Aorta (tissue), 5 donors: ENCODE measurements at places on chromosomes 2 and 18.
A peak's percentile ranks its signal among the peaks of the same experiment; 100 is the strongest.

DNA sequence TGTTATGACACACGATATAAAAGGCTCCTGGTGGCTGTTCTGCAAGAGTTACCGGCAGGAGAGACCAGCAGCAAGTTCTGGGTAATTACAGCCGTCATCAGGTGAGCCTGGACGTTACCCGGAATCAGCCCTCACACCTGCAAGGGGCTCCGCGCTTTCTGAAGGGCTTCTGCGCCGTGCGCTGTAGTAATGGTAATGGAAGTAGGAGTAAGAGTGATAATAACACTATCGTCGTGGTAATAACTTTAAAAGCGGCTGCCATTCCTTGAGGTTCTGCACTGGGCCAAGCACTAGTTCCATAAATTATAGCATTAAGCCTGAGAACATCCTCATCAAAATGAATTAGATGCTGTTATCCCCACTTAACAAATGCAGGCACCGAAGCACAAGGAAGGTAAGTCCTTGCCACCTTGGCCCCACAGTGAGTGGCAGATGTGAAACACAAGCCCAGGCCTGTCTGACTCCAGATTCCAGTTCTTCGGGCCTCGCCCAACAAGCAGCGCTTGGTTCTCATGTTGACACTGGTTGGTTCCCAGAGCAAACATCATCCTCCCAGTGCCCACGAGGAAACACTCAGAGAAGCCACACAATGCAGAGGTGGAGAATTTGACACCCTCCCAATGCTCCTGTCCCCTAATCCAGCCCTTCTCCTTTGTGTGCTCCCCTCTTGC, 205.2 kb downstream of the EIPR1 start:
- DNase-seq, result no peak

- DNase-seq, result peak; percentile 56
These were observed 105.1 kb downstream of the DYSF start for GRCh38 chr2:71558300-71559051.

GRCh38 chr2:29459445-29460179, 344.4 kb downstream of the CLIP4 start:
- DNase-seq, result no peak

DNA sequence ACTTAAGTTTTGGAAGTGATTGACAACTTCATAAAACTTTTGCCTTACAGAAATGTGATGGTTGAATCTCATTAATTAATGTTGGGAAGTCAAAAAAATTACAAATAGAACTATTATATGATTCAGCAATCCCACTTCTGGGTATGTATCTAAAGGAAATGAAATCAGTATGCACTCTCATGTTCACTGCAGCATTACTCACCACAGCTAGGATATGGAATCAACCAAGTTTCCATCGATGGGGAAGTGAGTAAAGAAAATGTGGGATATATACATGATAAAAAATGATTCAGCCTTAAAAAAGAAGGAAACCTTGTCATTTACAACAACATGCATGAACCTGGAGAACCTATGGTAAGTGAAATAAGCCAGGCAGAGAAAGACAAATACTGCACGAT, 112.4 kb upstream of the WDR75 start:
- no peak for DNase-seq

DNA sequence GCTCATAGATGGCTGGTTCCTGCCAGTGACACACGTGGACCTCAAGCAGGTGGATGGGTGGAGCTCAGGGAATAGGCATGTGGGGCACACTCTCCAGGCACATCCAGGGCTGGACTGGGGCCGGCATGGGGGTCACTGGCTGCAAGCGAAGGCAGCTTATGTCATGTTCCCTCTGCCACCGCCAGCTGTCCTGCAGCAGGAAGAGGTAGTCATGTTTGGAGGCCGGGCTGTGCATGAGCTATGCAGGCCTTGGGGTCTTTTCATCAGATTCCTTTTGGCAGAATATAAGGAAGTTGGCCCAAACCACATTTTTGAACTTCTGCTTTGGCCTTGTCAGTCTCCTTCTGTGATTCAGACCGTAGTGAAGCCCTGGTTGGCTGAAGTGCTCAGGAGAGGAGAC, 61.5 kb downstream of the AGAP1 start:
- peak; percentile 57 for DNase-seq

DNA sequence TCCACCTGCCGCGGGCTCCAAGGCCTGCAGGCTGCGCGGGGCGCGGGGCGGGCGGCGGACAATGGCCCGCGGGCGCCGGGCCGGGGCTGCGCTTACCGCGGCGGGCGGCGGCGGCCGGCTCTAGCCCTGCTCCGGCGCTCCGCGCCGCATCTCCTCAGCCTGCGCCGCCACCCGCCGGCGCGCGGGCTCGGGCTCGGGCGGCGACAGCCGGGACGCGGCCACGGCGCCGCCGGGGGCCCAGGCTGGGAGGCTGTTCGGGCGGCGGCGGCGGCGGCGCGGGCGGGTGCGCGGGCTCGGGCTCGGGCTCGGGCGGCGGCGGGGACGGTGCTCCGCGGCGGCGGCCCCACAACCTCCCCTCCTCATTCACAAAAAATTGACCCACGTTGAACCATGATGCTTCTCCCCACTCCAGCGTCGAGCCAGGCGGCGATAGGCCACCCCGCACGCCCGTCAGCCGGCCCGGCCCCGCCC, at the start of gene HDAC4:
Gene HDAC4 (minus strand): TSS at position 425 of the 471 bp plus-strand sequence. CDS start 48,321 bp downstream, outside the sequence.
- DNase-seq, result no peak

GRCh38 chr2:217334561-217334960, 474.7 kb upstream of the TNP1 start:
- no peak for DNase-seq

GRCh38 chr2:129388870-129389269, 590.6 kb upstream of the RAB6C start:
- no peak for DNase-seq

- no peak for DNase-seq
These were observed 62.7 kb upstream of the TANC1 start for GRCh38 chr2:158905784-158906183.

- DNase-seq, result no peak
These were observed 47.2 kb upstream of the ZNF396 start for GRCh38 chr18:35424356-35424755.

DNA sequence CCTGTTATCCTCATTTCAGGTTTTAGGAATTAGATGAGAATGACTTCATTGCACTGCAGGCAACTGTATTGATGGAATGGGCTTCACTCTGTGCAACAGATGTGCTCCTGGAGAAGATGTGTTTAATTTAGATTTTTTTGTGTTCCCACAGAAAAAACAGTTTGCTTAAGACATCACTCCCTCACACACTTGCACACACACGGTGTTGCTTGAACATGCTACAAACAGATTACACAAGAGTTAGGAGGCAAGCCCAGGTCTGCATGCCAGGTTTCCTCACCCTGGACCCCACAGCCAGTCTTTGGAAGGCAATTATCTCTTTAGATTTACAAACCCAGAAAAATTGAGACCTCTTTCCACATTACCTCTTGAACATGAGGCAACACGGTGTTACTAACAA, 93.7 kb upstream of the KLHL29 start:
- DNase-seq, result no peak

GRCh38 chr2:70981866-70982810, 3.7 kb downstream of the ANKRD53 start:
- DNase-seq, result no peak

DNA sequence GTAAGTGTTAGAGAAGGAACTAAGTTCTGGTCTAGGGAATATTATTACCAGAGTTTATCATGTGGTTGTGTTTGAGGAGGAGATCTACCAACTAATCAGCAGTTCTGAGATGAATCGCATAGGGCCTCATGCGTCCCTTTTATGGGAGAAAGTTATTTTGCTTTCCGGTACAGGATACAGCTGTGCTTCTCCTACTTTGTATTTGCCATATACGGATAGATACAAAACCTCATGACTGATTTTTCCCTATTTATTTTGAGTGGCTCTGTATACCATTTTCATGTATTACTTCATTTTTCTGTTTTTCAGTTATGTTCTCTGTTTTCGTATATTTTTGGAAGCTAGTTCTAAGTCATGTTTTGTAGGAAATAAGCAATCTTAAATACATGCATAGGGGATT, 66.8 kb downstream of the ACSL3 start:
- no peak for DNase-seq

GRCh38 chr2:240557808-240558207, at the start of gene ANKMY1:
Gene ANKMY1, minus strand, starts transcription at chr2:240557988. Its CDS starts 653 bp downstream, at chr2:240557335.
- DNase-seq, result peak; percentile 93

GRCh38 chr2:101120124-101120996, 30.8 kb downstream of the TBC1D8 start:
- peak; percentile 87 for DNase-seq

- no peak for DNase-seq
These were observed 127.6 kb downstream of the PIK3C3 start for GRCh38 chr18:42082415-42083234.

- no peak for DNase-seq
These were observed 36.0 kb upstream of the DARS1 start for GRCh38 chr2:136021406-136021805.

DNA sequence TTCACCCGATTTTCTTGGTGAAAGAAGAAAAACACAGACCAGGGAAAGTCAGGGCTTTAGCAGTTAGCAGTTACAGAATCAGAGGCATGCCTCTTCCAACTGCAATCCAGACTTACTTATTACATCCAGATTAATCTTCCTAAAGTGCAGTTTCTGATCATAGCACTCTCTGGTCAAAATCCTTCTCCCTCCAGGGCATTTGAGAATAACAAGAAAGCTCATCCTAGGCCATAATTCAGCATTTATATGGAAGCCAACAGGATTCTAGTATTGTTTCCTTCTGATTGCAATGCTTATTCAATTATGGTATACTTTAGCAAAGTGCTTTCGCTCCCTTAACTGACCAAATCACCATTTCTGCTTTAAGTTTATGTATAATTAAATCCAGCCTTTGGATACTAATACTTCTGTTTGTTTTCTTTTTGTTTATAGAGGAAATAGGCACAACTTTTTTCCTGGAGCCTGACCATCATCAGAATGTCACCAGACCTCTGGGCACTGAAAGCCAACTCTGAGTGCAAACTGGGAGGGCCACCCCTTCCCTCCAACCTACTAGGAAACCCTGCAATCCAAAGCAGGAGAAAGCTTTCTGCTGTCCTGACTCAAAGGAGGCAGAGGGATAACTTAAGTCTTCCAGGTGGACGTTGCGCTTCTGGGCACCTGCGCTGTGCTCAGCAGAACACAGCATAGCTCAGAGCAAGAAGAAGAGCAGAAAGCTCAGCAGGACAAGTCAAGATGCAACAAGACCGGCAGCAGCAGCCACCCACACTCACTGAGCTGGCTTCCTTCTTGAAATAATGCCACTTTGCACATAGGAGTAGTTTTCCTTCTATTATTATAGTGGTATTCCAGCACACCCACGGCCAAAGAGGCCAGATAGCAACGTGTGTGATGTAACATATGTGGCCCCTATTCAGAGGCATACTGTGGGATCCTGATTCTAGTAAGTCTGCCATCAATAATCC, 99.3 kb downstream of the STK39 start:
- DNase-seq, result no peak

- no peak for DNase-seq
These were observed 144.7 kb downstream of the NDUFA10 start for GRCh38 chr2:239880396-239880795.

DNA sequence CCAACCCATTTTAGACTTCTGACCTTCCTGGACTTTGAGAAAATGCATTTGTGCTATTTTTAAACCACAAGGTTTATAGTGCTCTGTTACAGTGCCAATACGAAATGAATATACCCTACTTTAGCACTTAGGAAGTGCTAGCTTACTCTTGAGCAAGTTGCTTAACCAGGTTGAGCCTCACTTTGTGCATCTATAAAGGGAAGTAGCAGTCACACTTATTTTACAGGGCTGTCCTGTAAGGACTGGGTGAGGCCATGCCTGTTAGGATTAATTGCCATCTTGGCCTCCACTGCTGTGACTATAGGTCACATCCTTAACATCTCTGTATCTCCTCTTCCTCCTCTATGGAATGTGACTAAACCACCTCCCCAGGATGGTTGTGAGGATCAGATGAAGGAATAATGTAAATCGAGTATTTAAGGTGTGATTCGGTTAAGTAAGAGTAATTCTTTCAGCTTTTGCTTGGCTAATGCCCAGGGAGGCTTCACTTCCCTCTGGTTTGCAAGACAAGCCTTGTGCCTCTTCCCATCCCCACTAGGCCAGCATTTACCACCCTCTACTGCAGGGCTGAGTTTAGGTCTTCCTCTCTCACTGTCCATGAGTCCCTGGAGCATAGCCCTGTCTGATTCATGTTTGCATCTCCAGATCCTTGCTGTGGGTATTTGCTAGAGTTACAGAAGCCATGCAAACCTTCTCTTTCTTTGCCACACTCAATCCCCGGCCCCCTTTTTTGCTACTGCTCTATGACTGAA, 341.2 kb downstream of the ZNF521 start:
- DNase-seq, result no peak

- no peak for DNase-seq
These were observed 212.1 kb downstream of the TCF4 start for GRCh38 chr18:55375930-55376329.

GRCh38 chr2:157899125-157899839, 23.2 kb upstream of the ACVR1 start:
- no peak for DNase-seq

DNA sequence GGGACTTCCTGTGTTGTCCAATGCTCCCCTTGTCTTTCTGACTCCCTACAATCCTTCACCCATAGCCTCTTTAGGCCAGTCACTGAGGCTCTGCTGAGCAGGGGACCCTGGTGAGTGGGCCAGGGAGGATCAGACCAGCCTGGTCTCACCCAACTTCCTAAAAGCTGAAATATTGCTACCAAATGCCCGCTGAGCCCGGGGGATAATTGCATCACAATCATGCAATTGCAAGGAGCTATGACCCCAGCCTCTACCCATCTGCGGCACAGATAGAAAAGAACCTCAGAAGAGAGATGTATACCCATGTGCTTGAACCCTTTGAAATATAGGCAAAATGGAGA, 3.7 kb upstream of the SP100 start:
- DNase-seq, result no peak

GRCh38 chr2:64750817-64751285, 97.1 kb upstream of the SERTAD2 start:
- peak; percentile 100 for DNase-seq

DNA sequence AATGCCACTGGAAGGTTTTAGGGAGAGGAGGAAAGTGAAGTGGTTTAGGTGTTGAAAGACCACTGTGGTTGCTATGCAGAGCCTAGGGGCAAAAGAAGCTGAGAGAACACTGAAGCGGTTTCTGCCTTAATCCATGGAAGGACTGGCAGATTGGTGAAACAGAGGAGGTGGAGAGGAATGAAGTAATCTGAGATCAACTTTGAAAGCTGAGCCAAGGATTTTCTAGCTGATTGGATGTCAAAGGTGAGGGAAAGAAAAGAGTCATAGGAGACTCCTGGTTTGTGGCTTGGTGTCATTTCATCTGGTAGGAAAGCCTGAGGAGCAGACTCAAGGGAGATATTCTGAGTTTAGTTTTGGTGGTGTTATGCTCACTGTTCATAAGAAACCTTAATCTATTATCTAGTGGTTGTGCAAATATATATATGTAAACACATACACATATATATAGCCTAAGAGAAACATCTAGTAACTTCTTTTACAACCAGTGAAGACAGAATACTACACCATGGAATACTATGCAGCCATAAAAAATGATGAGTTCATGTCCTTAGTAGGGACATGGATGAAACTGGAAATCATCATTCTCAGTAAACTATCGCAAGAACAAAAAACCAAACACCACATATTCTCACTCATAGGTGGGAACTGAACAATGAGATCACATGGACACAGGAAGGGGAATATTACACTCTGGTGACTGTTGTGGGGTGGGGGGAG, 134.1 kb upstream of the CREB1 start:
- DNase-seq, result no peak

- DNase-seq, result no peak
These were observed 27.3 kb upstream of the GREB1 start for GRCh38 chr2:11506611-11506969.

- no peak for DNase-seq
These were observed 36.7 kb downstream of the PKP4 start for GRCh38 chr2:158493458-158493857.
